Activated CD4-positive, CD25-positive, alpha-beta regulatory T cell treated with anti-CD3 and anti-CD28 coated beads, Interleukin-2, amount 50 U/mL, for 72 hours (primary cell): ENCODE measurements at places on chromosomes 1 and 21.
A peak's percentile ranks its signal among the peaks of the same experiment; 100 is the strongest.

DNA sequence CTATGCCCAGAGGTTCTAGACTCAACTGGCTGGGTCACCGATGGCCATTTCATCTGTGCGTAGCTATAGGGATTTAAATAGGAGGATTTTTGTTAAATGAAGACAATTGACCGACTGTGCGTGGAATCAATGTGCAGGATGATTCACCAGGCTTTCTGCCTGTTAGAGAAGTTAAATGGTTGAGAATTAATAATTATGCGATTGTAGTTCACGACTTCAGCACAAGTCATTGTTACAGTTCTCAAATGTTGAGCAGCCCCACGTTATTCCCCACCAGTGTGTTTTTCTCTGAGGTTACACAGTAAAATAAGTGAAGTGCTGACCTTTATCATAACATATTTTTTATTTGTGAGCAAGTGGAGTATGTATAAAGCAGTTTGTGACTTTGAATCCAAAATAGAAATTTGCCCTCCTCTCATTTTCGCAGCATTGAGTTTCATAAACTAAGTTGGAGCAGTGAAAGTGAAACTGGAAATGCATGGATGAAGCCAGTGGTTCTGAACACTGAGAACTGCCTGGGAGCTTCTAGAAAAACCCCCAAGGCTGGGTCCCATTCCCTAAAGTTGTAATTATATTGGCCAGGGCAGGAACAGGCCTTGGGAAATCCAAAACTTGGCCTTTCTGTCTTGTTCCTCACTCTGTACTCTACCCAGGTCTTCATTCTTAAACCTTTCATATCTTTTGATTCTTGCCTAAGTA lies 102.6 kb downstream of the GALNT2 start:
- no peak for DNase-seq

DNA sequence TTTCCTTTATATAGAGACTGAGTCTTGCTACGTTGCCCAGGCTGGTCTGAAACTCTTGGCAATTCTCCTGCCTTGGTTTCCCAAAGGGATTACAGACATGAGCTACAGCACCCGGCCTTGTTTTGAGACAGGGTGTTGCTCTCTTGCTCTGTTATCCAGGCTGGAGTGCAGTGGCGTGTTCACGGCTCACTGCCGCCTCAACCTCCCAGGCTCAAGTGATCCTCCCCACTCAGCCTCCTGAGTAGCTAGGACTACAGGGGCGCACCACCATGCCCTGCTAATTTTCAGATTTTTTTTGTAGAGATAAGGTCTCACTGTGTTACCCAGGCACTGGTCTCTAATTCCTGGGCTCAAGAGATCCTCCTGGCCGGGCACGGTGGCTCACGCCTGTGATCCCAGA lies 14.8 kb downstream of the LCK start:
- DNase-seq: no peak

- no peak for DNase-seq
Observed at GRCh38 chr21:14993115-14993514, 71.7 kb downstream of the NRIP1 start.

GRCh38 chr1:6408023-6408422 lies 11.7 kb downstream of the HES2 start:
- no peak for DNase-seq

DNA sequence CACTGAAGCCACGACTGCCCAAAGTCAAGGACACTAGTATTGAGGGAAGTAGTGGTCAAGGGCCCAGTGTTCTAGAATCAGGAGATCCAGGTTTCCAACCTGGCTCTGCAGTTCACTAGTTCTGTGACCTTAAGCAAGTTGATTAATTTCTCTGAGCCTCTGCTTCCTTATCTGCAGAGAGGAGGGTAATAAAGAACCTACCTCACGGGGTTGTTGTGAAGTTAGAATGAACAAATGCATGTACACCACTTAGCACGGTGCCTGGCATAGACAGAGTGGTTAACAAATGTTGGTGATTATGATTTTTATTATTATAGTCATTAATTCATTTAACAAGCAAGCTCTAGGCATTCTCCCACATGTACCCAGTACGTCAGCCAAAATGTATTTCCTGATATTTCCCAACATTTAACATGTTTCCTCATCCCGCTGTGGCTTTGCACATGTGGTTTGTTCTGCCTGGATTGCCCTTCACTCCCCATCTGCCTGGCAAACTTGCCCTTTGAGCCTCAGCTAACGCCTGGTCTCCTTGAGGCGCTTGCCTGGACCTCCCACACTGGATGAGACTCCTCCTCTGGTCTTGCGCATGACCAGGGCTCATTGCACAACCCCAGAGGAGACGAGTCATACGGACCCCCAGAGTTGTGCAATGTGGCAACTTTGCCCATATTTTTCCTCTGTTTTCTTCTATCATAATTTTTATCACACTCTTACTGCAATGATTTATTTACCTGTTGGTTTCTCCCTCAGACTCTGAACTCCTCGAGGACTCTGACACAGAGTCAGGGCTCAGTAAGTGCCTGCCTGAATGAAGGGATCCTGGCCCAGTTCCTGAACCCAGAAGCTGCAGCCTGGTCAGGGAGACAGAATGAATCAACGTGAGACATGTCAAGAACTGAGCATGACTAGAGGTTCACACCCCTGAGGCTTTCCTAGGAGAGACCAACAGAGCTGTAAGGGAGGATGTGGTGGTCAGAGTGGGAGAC lies 20.7 kb upstream of the MFSD2A start:
- no peak for DNase-seq

DNA sequence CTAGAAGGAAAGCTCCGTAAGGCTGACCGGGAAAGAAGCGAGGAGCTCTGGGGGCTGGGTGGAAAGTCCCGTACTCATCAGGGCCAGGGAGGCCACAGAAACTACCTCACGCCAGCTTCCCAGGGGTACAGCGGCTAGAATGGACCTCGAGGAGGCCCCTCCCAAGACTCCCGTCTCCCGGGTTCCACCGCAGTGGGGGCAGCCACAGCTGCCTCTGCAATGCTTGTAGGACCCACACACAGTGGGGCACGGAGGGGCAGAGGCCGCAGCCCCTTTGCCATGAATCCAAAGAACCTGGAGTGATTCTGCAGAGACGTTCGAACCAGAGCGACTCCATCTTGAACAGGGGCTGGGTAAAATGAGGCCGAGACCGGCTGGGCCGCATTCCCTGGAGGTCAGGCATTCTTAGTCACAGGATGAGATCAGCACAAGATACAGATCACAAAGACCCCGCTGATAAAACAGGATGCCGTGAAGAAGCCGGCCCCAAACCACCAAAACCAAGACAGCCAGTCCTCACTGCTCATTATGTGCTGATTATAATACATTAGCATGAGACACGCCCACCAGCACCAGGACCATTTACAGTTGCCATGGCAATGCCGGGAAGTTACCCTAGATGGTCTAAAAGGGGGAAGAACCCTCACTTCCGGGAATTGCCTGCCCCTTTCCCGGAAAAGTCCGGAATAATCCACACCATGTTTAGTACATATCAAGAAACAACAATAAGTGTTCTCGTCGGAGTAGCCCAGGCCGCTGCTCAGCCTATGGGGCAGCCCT lies 1.6 kb upstream of the ANKRD65 start:
- no peak for DNase-seq

- DNase-seq: peak; percentile 50
Observed at GRCh38 chr21:17775431-17776126, 43.6 kb downstream of the C21orf91 start.

DNA sequence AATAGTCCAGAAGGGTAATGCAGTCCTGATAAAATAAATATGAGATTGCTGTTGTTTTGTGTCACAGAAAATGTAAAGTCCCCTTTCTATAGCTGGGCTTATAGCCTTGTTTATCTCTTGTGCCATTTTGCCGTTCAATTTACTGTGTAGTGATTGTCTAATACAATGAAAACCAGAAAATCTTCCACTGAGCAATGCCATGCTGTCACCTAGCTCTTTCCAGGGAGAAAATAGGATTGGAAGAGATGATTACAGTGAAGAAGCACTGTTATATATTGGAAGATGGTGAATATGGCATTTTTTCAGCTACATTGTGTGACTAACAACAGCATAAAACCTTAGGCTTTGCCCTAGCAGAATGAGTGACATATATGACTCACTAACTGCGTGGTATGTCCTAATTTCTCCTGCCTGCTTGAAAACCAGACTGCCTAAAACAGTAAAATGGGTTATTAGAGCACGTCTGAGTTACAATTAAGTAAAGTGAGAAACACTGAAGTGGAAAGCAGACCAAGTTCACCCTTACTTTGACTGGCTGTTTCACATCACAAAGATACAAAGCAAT lies 332.4 kb upstream of the ZP4 start:
- DNase-seq: no peak

- DNase-seq: no peak
Observed at GRCh38 chr1:47991673-47992072, 5.5 kb downstream of the TRABD2B start.

- DNase-seq: no peak
Observed at GRCh38 chr1:192476802-192477298, 98.7 kb upstream of the RGS1 start.
